B cell (primary cell): ENCODE measurements at places on chromosomes 3 and 15. TPM values are rescaled to one million over a fixed set of nuclear protein-coding genes. Genes with fewer than 3 reads are reported as not detected.

PTPRG gene
- total RNA-seq, result 0.97 and 1.3 TPM in 2 replicates

SNURF gene
- total RNA-seq, result 24.1 and 33.1 TPM in 2 replicates

GPR62 gene
- total RNA-seq, result not detected in 2 replicates

TMCO5A gene
- total RNA-seq, result not detected in 2 replicates

PLA2G4E gene
- total RNA-seq, result not detected in 2 replicates

CMTM8 gene
- 0.25 TPM in 1 of 2 replicates, not detected in the other for total RNA-seq

C3orf20 gene
- total RNA-seq, result 0.27 and 0.34 TPM in 2 replicates

SLC24A5 gene
- total RNA-seq, result not detected in 2 replicates

SYNM gene
- total RNA-seq, result 0.27 and 0.36 TPM in 2 replicates

HGD gene
- total RNA-seq, result 0.91 and 1.4 TPM in 2 replicates

ARGFX gene
- not detected in 2 replicates for total RNA-seq

INSYN1 gene
- not detected in 2 replicates for total RNA-seq

GP5 gene
- total RNA-seq, result 0.15 and 0.22 TPM in 2 replicates

SCG5 gene
- not detected in 2 replicates for total RNA-seq

AVEN gene
- 6.8 and 8.2 TPM in 2 replicates for total RNA-seq

ANKRD63 gene
- total RNA-seq, result 0.25 and 0.44 TPM in 2 replicates

SRGAP3 gene
- total RNA-seq, result 1.5 and 3.4 TPM in 2 replicates

TIMP4 gene
- total RNA-seq, result not detected in 2 replicates

HIGD2B gene
- 0.52 and 1.4 TPM in 2 replicates for total RNA-seq
